ACHN (cell line): ENCODE measurements at places on chromosomes 13 and 19.

GRCh38 chr19:11692127-11692790 is 46.5 kb downstream of the ZNF823 start:
- no peak for DNase-seq

- DNase-seq, result no peak
Observed at GRCh38 chr19:16891696-16892382, 3.0 kb downstream of the F2RL3 start.

DNA sequence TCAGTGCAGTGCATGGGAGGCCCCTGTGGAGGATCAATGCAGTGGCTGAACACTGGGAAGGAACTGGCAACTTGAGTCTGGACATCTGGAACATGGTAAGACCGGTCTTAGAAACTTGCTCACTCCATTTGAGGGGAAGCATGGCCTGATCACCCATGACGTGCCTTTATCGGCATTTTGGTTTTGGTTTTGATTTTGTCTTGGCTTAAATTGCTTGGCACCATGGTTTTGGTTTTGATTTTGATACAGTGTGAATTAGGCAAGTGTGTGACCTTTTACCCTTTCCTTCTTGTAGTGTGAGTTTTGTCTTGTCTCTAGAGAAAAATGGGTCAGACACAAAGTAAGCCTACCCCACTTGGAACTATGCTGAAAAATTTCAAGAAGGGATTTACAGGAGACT is 77.3 kb downstream of the ZNF486 start:
- no peak for DNase-seq

- DNase-seq, result no peak
Observed at GRCh38 chr19:16315825-16316505, 8.7 kb upstream of the KLF2 start.

DNA sequence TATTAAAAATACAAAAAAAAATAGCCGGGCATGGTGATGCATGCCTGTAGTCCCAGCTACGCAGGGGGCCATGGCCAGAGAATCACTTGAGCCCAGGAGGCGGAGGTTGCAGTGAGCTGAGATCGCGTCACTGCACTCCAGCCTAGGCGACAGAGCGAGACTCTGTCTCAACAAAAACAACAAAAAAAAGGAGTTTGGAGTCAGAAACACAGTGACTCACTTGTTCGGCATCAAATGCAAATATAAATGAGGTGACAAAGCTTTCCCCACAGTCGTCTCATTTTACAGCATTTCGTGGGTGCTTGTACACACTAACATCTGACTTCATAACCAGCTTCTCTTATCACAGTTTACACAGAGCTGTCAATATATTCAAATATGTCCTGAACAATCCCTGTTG is 11.0 kb downstream of the ZNF665 start:
- no peak for DNase-seq

GRCh38 chr19:54248016-54248601 is 5.5 kb upstream of the LILRA6 start:
- DNase-seq, result no peak

DNA sequence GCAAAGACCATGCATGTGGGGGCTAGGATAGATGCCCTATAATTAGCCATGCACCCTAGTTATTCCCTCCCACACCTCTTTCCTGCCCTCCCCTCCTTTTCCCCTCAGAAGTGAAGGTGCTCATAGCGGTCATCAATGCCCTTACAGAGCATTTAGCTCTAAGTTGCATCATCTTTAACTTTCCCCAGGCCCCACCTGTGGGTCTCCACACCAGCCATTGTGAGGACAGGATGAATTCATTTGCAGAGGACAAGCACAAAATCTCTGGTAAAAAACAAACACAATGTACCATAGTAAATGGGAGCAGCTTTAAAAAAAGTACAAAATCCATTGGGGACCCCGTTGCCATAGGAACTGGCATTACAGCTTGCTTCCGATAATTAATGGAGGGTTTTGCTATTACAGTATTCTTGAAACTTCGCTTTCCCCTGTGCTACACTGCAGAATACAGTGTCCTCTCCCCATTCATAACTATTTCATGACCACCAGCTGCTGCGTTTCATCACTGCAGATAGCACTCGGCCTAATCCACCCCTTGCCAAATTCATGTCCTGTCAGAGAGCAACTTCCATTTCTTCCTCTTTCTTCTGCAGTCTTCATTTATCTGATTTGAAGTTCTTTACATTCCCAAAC is 110.5 kb downstream of the ZDHHC20 start:
- DNase-seq, result no peak

DNA sequence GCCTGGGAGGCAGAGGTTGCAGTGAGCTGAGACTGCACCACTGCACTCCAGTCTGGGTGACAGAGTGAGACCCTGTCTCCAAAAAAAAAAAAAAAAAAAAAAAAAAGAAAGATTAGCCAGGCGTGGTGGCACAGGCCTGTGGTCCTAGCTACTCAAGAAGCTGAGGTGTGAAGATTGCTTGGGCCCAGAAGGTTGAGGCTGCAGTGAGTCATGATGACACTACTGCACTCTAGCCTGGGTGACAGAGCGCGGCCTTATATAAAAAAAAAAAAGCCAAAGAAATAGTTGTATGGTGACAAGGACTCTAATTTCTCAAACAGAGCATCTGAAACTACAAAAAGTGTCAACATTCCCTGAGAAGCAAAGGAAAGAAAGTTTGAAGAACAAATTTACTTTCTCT is 3.4 kb downstream of the PBX4 start:
- peak; percentile 23 for DNase-seq

GRCh38 chr13:24087605-24088225 is 72.8 kb upstream of the SPATA13 start:
- DNase-seq, result no peak

GRCh38 chr19:29489172-29489951 is 36.4 kb upstream of the VSTM2B start:
- no peak for DNase-seq

- DNase-seq, result peak; percentile 50
Observed at GRCh38 chr19:16185768-16186123, 536 bp downstream of the FAM32A start.

DNA sequence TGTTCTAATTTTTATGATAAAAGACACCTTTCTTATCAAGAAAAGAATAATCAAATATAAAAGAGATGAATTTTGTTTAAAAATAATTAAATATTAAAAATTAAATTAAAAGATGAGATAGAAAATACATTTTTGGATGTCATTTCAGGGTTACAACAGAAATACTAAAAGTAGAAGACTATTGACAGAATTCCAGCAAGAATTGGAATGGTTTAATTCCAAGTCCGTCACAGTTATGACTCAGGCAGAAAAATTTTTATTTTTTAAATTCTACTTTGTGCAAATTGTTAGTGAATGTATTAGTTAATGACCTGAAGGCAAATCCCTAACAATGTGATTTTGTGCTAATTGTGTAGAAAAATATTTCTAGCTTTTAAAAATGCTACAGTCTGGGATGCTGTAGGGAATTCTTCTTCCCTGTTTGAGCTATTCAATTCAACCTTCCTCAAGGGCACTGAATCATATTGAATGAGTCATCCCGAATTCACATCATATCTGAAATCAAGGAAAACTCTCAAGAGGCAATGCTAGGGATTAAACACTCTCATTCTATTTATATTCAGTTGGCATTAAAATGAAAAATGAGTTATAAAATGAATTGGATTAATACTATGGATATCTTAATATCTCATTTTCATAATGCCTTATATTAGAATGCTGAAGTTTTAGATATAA is 633.5 kb upstream of the ATXN8OS start:
- DNase-seq, result no peak

DNA sequence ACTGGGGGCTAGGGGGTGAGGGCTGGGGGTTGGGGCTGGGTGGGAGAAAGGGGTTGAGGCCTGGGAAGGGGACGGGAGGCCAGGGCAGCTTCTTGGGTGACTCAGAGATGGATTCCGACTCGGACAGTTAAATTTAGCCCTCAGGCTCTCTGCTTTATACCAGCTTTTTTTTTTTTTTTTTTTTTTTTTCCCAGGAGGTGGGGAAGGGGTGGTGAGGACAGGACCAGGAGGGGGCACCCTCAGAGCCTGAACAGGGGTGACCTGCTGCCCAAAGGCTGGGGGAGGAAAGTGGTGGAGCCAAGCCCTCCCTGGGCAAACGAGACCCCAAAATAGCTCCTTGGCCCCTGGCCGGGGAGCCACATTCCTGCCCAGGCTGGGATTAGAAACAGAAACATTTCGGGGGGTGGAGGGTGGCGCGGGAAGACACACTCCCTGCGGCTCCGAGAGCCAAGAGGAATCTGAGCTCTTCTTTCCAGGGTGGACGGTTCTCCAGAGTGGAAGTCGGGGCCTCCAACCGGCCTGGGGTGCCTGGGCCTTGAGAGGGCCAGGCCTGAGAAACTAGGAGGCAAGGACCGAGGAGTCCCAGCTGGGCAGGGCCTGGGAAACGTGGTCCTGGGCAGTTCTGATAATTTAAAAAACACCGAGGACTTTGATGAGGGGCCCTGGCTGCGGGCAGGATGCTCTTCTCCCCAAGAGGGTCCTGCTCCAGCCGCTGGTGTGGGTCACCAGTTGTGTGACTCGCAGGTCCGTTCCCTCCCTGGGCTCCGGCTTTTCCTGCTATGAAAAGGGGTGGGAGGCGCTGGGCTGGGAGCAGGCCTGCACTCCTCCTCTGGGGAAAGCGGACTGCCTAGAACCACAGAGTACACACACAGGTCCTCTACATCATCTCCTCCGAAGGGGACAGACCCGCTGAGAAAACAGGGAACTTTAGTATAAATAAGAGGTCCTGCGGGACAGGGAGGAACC is 813 bp upstream of the DMPK start:
- DNase-seq, result peak; percentile 53

DNA sequence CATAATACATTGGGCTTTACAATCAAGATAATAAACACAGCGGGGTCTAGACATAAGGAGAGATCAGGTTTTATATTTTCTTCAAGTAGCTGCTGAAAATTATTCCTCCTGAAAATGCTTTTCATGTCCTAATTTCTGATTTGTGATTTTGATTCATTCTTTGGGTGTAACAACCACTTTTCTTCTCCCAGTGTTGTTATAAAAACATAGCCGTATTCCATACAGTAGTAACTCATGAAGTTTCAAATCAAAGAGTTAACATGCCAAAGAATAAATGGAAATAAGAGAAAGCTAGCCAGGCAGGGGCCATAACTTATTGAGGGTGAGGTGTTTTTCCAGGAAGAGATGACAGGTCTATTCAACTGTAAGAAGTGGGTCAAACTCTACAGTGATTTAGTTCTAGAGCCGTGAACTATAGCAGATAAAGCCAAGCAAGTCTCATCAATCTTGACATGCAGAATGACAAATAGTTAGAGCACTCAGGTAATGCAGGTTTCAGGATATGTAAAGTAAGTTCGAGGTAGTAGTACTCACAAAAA is 934.4 kb upstream of the SLITRK1 start:
- DNase-seq, result no peak

DNA sequence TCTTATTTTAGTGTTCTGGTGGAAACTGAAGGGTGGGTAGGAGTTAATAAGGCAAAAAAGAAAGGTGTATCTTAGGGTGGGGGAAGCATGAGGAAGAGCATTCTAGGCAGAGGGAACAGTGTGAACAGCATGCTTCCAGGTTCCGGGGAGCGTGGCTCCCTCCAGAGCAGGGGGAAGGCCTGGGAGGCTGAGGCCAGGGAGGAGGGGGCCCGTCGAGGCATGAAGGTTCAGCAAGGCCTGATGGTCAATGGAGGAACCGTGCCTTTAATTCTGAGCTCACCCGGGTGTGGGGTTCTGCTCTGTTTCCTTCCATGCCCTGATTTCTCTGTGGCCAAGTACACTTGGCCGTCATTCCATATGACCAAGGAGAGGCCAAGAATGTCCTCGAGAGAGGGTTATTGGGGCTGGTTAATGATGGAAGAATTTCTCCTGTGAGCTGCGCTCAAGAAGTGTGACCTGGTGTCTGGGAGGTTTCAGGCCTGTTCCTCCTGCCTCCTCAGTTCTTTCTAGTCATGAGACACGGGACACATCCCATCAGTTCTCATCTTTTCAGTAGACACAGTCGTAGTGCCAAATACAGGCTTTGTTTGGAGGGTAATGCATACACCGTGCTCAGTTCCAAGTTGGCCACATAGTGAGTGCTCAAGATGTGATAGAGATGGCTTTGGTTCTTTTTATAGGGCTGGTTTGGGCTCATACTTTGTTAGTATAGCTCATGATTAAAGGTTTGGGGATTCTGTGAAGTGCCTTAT is 73.6 kb downstream of the SIPA1L3 start:
- peak; percentile 93 for DNase-seq

GRCh38 chr13:21175656-21176214 is 617 bp downstream of the SKA3 start:
- peak; percentile 39 for DNase-seq

GRCh38 chr19:58513694-58514563 is 2.1 kb upstream of the SLC27A5 start:
- peak; percentile 88 for DNase-seq

DNA sequence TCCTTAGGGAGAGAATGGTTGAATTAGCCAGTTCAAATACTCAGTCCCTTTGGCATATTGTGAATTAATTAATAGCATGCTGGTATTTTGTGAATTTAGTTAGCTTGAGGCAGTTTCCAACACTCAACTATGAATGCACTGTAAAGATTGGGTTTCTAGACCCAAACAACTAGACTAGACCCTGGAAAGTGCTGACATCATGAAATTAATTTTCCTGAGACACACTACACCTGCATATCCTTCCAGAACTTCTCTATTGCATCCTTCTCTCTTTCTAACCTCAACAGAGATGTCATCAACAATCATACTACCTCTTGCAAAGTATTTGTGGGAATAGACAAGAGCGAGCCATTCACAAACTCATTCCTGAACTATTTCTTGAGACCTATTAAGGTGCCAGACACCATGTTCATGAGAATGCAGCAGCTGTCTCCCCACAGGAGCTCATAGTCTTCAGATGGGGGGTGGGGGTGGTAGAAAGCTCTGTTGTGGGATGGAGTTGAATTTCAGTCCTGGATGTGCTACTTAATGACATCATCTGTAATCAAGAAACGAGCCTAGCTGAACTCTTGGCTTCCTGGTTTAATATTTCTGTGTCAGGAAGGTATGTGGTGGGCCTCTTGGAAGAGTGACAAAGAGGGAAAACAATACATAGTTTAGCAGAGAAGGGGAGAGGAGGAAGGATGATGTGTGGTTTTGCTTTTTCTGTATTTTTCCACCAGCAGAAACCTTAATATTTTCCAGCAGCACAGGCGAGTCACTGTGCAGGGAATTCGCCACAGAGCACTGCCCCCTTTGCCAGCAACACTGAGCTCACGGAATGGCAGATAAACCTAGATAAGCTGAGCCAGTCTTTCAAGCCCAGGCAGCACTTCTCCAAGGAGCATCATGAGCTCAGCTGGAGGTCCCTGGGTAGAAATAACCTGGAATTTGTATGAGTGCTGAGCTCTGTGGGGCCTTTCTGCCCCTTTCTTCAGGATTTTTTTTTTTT is 53.1 kb upstream of the CYSLTR2 start:
- DNase-seq, result peak; percentile 12

DNA sequence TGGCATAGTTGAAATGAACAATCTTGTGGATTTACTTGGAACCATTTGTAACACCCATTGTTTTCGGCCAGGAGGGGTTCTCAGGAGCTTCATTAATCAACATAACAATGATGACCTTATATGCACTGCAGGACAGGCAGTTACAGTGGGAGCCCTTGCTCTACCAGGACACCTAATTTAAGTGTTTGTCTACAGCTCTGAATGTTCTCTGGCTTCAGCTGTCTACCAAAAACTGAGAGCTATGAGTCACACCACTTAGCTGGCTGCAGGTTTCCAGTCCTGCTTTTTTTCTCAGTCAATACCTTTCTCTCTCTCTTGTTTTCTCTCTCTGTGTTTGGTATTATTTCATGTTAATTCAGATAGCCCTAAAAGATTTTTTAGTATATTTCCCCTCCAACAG is 105.4 kb upstream of the MBNL2 start:
- no peak for DNase-seq
